ENCODE measurements at places on chromosomes 2 and 18. TPM values are rescaled to one million over a fixed set of nuclear protein-coding genes. Genes with fewer than 3 reads are reported as not detected.

- no peak for DNase-seq
Observed at GRCh38 chr18:42182728-42183700, 228.0 kb downstream of the PIK3C3 start.

- no peak for DNase-seq
Observed at GRCh38 chr2:172856606-172857005, 121.0 kb downstream of the RAPGEF4 start.

MOGAT1 gene
- total RNA-seq: 102 TPM

RBM44 gene
- 0.55 TPM for total RNA-seq

DNA sequence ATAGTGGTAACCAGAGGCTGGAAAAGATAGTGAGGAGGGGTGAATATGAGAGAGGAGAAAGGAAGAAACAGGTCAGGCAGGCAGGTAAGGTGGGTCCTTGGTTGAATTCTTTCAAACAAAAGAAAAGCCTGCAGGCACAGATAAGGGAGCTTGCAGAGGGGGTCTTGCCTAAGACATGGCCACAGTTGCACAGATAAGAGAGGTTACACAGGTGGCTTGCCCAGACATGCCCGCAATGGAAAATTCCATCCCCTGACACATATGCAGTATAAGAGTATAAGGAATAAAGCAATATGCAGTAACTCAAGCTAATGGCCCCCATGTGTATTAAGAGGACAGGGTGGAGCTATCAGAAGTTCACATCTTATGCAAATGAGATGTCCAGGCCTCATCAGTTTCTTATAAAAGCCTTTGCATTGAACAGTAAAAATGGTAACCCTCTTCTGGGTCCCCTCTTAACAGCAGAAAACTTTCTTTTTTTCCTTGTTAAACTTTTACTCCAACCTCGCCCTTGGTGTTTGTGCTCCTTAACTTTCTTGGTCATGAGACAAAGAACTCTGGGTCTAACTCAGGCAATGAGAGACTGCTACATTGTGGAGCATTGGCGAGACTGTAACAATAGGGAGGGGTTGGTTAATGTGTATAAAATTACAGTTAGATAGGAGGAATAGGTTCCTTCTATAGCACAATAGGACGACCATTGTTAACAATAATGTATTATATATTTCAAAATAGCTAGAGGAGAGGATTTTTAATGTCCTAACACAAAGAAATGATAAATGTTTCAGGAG is 764.6 kb downstream of the TSN start:
- no peak for DNase-seq

GRCh38 chr2:230665263-230665691 is 47.4 kb upstream of the CAB39 start:
- no peak for DNase-seq

GRCh38 chr2:165827921-165828276 is 33.9 kb upstream of the GALNT3 start:
- no peak for DNase-seq

GRCh38 chr2:69933254-69933828 is 18.4 kb downstream of the MXD1 start:
- DNase-seq: no peak

Data from mucosa of gallbladder (tissue), 1 donor.